Sciatic nerve (tissue), 2 donors: ENCODE measurements at places on chromosomes 11 and 22.

DNA sequence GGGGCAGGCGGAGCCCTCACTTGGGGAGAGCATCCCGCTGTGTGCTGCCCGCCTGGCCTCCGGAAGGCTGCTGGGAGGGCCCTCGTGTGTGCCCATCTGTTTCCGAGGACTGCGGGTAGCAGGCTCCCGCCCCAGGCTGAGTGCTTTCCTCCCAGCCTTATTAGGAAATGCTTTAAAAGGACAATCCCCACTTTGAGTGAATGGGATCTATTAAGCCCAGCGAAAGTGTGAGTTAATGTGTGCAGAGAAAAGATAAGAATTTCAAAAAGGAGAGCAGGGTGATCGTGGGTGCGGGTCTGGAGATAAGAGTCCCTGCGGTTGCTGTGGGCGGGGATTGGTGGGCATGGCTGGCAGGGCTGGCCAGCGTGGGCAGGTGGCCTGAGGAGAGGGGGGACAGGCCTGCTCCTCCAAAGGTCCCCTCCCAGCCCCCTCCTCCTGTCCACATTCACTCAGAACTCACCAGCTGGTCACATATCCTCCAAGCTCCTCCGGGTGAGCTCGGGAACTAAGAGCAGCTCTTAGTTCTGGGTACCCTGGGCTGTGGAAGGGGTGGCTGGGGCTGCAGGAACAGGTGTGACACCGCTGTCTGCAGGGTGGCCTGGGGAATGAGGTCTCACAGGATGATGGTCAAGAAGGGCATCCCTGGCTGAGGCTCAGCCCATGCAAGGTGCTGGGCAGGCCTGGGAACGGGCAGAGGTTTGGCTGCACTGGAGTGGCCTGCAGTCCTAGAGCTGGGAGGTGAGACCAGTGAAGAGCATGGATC lies 1260.3 kb downstream of the BRD1 start:
- no peak for DNase-seq

DNA sequence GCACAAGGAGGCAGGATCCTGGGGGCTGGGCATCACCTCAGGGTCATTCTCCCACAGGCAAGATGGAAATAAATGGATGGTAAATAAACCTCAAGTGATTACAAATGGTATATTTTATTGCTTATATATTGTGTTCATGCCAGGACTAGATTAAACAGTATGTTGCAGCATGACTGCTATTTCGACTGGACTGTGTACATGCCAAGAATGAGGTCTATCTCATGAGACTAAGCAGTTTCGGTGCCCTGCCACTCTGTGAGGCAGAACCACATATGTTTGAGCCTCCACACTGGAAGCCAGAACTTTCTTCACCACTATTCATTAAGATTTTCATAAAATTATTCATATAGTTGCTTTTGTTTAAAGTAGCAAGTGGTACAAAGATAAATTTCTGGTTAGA lies 140.2 kb downstream of the DDX10 start:
- DNase-seq: no peak

GRCh38 chr11:126355926-126356897 lies 726 bp downstream of the ST3GAL4 start:
- peak; percentile 79 for DNase-seq

- no peak for DNase-seq
Measured at GRCh38 chr11:82986446-82986845, 84.9 kb downstream of the DDIAS start.

GRCh38 chr11:28606930-28607329 lies 498.7 kb downstream of the METTL15 start:
- DNase-seq: no peak

- DNase-seq: no peak
Measured at GRCh38 chr11:2185324-2186085, 13.9 kb upstream of the TH start.

- no peak for DNase-seq
Measured at GRCh38 chr22:44825310-44826150, 73.2 kb downstream of the ARHGAP8 start.

- DNase-seq: no peak
Measured at GRCh38 chr22:35064664-35065063, 1.3 kb upstream of the ISX start.

DNA sequence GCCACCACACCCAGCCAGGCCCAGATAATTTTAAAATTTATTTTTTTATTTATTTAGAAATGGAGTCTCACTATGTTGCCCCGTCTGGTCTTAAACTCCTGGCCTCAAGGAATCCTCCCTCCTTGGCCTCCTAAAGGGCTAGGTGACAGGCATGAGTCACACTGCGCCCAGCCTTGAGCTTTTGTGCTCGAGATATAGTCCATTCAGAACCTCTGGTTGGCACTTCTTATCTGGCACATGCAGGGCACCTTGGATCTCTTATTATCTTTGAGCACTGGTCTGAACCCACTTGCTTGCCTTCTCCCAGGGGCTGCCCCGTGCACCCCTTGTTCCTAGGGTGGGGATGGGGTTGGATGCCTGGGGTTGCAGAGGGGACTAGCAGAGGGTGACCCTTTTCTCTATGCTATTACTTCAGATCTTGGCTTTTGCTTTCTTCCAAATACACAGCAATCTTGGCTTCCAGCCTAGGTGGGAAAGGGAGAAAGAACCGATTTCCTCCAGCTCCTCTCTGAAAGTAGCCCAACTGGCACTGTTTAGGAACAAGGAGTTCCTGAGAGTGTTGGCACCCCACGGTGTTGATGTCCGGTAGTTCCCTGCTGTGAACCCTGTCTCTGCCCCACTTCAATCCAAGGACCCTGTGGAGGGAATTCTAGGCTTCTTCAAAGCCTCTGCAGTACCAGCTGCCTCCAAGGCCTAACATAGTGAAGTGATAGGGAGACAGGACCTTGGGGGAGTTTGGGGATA lies 1.3 kb upstream of the SLC3A2 start:
- no peak for DNase-seq

DNA sequence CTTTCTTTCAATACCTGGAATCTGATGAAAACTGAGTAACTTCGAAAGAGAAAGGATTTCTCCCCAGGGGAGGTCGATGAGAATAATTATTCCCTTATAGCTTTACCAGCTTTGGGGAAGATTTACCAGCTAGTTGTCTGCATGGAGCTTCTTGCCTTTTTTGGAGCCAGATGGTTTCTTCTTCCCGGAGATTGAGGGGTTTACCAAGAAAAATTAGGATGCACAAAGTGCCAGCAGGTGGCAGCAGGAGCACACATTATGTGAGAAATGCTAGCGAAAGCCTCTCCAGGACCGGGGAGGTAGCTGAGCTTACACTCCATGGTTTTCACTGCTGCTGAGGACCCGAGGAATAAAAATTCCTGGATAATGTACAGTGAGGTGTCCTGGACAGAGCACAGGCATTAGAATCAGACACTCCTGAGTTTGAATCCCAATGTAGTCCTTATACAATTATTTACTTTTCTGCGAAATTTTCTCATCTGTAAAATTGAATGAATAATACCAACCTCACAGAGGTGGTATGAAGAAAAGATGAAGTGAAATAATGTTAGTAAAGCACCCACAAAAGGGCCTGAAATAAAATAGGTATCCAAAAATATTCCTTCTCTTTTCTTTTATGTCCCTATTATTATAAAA lies 46.0 kb upstream of the PARVA start:
- DNase-seq: peak; percentile 94

- no peak for DNase-seq
Measured at GRCh38 chr22:32413719-32414118, 1.7 kb upstream of the RTCB start.

GRCh38 chr11:133559833-133560471 lies 27.7 kb upstream of the OPCML start:
- no peak for DNase-seq

GRCh38 chr22:19559956-19560355 lies 35.7 kb upstream of the CLDN5 start:
- no peak for DNase-seq

DNA sequence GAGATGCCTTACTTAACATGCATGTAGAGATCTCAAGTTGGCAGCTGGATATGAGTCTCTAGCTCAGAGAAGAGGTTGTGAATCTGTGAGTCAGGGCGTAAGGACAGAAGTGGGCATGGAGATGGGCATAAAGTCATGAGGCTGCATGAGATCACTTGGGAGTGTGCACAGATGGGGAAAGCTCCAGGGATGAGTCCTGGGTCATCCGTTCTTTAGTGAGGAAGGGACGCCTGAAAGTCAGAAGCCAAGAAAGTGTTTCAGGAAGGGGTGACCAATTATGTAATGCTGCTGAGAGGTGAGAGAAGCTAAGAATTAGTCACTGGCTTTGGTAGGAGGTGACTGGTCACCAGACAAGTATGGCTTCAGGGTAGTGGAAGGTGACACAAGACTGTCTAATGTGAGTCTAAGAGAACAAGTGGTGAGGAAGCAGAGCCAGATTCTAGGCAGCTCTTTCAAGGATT lies 6.7 kb downstream of the ACP2 start:
- DNase-seq: no peak

- no peak for DNase-seq
Measured at GRCh38 chr11:58592760-58593472, 14.1 kb downstream of the ZFP91 start.

DNA sequence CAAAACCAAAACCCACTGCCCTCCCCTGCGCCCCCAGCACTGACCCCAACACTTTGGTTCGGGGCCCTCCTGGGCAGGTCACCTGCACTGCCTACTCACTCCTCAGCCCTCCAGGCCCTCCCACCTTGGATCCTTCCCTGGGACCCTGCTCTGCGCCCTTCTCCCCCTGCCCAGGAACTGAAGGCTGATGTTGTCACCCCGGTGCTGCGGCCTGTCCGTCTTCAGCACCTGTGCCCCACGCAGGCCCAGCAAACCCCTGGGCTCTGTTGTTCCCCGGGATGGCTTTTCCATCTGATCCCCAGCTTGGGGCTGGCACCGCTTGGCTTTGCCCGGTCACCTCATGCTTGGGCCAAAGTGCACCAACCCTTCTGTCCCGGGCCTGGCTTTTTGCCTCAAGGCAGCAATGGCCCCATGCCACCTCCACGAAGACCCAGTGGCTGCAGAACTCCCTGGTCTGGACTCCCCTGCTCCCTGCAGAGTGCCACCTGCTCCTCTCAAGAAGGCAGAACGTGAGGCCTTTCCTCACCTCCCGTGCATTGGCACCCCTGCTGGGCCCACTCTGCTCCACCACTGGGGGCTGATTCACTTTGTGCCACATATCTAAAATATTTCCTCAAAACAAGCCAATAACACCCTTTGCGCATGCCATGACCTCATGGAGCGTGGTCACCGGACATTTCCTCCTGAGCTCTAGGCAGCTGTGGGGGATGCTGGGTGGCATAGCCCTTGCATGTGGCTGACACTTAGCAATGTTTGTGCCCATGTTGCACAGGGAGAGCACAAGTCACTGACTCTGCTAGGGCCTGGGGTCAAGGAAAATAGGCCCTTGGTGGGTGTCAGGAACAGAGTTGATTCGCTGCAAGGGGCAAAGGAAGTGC lies 8.8 kb downstream of the PPM1F start:
- no peak for DNase-seq

GRCh38 chr11:76281558-76281906 lies 75.2 kb upstream of the WNT11 start:
- no peak for DNase-seq

DNA sequence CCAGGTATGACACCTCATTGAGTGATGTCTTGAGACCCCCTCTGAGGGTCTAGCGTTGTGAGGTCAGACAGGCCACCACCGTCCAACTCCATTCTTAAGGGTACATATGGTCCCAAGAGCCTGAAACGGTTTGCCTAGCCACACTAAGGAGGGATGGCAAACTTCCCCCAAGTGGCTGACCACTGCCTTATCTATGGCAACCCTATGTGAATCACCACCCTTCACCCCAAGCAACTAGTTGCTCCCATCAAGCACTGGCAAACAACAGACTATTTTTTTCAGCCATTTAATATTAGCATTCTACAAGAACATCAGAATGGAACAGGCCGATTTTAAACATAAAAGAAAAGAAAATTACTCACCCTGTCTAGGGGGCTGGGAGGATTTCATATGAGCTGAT lies 22.8 kb downstream of the THOC5 start:
- DNase-seq: no peak

GRCh38 chr11:111148121-111148520 lies 97.4 kb upstream of the POU2AF2 start:
- DNase-seq: no peak

- no peak for DNase-seq
Measured at GRCh38 chr11:35144136-35144741, 5.3 kb downstream of the CD44 start.
